Panc1 (cell line): ENCODE measurements at places on chromosomes 5 and 9. TPM values are rescaled to one million over a fixed set of nuclear protein-coding genes. Genes with fewer than 3 reads are reported as not detected.

ZNF79 gene
- 5.4 TPM for total RNA-seq

FGF10 gene
- total RNA-seq, result not detected

PTGS1 gene
- 61.2 TPM for total RNA-seq

TMEM267 gene
- 22.0 TPM for total RNA-seq

ARSI gene
- 18.6 TPM for total RNA-seq
